ENCODE measurements at places on chromosomes 5 and 9. TPM values are rescaled to one million over a fixed set of nuclear protein-coding genes. Genes with fewer than 3 reads are reported as not detected.

DNA sequence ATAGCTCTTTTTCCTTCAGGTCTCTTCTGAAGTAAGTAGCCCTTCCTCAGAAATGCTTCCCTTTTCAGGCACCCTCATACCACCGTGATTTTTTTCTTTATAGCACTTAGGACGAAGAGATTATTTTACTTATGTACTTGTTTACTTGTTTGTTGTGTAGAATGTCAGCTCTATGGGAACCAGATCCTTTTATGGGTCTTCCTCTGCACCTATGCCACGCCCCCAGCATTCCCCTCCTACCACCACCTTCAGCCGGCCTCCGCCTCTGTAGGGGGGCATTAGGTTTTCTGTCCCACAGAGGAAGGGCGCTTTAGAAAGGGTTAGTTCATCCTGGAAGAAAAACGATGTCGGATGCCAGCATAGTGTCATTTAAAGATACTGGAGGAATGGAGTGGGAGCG is 1.8 kb downstream of the CDKN2B-AS1 start:
- DNase-seq, result no peak

- DNase-seq, result no peak
These were observed 79.5 kb downstream of the OSMR start for GRCh38 chr5:38925154-38925925.

DNA sequence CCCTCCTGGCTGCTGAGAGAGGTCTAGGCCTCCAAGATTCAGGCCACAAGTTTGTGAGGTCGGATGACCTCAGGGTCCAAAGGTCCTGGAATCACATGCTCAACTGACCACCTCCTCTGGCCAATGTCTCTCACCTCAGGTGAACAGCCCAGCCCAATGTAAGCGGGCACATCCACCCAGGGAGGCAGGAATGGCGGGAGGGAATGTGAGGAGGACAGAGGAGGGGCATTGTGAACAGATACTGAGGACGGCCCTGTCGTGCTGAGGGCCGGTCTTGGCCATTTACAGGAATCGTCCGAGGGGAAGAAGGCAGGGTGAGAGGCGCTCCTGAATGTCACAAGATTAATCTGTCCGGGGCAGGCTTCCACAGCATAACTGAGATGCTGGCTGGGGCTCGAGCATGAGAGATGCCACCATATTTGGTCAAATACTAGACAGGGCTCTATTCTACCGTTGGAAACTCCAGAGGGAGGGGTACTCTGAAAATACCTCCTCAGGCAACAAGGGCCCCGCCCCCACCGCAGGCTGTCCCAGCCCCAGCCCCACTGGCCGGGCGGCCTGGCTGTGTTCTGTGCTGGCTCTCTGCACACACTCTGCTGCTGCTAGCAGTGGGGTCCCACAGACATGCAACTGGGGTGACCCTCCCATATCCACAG is 1.5 kb upstream of the IL17B start:
- DNase-seq, result no peak

TAL2 gene
- 1.8 TPM for polyA plus RNA-seq

DNA sequence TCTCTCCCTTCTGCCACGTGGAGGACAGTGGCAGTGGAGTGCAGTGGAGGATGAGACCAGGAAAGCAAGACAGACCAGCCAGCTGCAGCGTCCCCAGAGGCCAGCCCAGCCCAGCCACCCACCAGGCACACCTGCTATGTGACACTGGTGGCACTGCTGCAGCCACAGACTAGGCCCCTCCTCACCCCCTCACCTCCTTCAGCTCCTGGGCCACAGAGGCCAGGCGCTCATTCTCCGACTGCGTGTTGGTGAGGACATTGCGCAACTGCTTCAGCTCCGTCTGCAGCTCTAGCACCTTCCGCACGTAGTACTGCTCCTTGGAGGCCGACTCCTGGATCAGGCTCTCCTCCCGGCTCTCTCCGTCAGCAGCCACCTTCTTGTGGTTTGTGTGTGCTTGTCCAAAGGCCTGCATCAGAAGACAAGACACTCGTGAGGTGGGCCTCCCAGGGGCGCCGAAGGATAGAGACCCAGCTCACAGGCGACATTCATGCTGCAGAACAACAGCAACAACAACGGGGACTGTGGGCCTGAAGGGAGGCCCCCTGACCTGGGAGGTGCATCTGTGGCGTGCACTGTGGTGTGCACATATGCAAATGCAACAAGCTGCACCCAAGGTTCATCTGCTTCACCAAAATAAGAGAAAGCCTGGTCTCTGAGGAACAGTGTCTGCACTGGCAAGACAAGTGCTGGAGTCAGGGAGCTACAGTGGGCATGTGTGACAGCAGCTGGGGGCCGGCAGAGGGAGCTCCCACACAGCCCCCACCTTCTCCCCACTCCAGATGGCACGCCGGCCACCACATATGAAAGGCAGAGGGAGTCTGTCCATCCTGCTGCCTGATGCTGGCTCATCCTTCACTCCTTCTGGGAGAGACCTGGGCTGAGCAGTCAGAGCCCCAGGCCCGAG is 35.5 kb downstream of the BICD2 start:
- DNase-seq, result no peak

C5orf58 gene
- polyA plus RNA-seq, result not detected

DNA sequence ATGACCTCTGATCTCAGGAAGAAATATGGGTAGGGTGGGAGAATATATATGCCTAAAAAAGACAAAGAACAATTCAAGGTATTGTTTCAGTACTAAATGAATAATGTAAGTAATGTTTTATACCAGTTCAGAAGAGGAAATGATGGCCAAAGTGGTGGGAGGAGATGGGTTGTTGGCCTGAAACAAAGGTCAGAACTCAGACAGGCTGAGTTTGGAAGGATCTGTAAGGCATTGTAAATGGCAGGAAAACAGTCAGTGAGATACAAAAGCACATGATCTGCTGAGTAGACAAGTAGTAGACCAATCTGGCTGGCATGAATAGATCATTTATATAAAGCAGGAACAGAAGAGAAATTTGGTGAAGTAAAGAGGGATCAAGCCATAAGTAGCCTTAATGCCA is 175.8 kb upstream of the PLCXD3 start:
- DNase-seq, result no peak

- no peak for DNase-seq
These were observed 65.1 kb downstream of the GRIA1 start for GRCh38 chr5:153555420-153556114.

DNA sequence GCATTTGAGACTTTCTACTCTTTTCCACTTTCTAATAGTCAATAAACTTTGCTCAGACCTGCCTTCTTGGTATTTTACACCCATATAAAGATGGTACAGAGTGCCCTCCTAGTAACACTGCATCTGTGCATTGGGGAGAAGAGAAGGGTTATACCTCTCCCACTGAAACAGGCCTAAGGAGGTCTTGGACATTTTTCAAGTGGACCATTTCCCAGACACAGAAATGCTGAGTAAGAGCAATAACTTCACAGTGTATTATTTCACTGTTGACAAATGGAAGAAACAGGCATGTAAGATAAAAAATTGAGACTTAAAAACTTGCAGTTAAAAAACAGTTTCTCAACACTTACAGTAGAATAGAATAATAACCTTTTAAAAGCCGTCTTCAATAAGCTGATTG is 1224.0 kb upstream of the CDH18 start:
- no peak for DNase-seq

PRLR gene
- polyA plus RNA-seq, result 32.9 TPM

FOXD4L5 gene
- 0.37 TPM for polyA plus RNA-seq

ZNF883 gene
- polyA plus RNA-seq, result 13.0 TPM

GABRB2 gene
- 2.6 TPM for polyA plus RNA-seq

- DNase-seq, result no peak
These were observed 269.7 kb upstream of the GAS1 start for GRCh38 chr9:87216897-87217455.

TOR2A gene
- 12.4 TPM for polyA plus RNA-seq

- DNase-seq, result no peak
These were observed 98.2 kb upstream of the PRR16 start for GRCh38 chr5:120365656-120366446.

DNA sequence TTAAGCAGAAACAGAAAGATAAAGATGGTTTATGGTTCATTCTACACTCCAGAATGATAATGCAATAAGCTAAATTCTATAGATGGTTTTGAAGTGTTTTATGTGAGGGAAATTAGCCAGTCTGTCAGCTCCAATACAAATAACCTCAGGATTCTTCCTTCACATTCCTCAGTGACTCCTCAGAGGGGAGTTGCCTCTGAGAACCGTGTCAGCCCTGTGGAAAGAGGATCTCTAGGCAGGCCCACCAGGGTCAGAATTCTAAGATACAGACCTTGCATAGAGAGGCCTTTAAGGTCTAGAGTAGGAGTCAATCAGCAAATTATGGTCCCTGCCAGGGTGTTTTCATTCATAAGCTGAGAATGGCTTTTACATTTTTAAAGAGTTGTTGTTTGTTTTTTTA is 26.6 kb downstream of the RUSC2 start:
- DNase-seq, result no peak

LHFPL2 gene
- polyA plus RNA-seq, result 47.5 TPM

KIF24 gene
- polyA plus RNA-seq, result 5.7 TPM

- no peak for DNase-seq
These were observed 128.7 kb downstream of the ATG10 start for GRCh38 chr5:82100303-82101077.

SOHLH1 gene
- not detected for polyA plus RNA-seq

CBY3 gene
- polyA plus RNA-seq, result 0.42 TPM

DNA sequence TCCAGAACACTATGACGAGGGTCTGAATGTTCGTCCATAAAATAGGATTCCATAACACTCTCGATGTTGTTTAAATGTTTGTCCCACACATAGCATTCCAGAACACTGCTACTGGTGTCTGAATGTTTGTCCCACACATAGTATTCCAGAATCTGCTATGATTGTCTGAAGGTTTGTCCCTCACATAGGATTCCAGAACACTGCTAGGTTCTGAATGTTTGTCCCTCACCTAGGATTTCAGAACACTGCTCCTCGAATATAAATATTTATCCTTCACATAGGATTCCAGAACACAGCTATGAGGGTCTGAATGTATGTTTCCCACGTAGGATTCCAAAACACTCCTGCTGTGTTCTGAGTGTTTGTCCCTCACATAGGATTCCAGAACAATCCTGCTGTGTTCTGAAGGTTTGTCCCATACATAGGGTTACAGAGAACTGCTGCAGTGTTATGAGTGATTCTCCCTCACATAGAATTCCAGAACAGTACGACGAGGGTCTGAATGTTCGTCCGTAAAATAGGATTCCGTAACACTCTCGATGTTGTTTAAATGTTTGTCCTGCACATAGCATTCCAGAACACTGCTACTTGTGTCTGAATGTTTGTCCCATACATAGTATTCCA is 215.3 kb downstream of the FOXD4L6 start:
- no peak for DNase-seq

LCN15 gene
- polyA plus RNA-seq, result not detected

- peak; percentile 20 for DNase-seq
These were observed 116.7 kb downstream of the ADAMTS2 start for GRCh38 chr5:179228341-179229121.

All from right renal pelvis (tissue), 4 donors.